Tibial nerve (tissue), 4 donors: ENCODE measurements at places on chromosomes 13 and 19.

- no peak for DNase-seq
These were observed 77.9 kb downstream of the ZNF536 start for GRCh38 chr19:30450100-30450499.

DNA sequence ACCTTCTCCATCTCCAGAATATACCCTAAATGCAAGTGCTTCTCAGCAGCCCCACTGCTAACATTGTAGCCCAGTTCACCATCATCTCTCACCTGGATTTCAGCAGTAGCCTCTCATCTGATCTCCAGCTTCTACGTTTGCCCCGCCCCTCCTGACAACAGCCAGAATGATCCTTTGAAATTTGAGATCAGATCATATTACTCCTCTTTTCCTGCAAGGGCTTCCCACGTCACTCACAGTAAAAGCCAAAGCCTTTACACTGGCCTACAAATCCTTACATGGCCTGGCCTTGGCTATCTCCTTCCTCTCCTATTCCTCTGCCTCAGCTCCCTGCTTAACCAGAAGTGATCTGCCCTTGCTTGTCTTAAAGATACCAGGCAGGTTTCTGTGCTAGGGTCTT lies 94.3 kb upstream of the NBEA start:
- no peak for DNase-seq

- DNase-seq = no peak
These were observed 12.3 kb downstream of the MEF2B start for GRCh38 chr19:19157808-19158207.

DNA sequence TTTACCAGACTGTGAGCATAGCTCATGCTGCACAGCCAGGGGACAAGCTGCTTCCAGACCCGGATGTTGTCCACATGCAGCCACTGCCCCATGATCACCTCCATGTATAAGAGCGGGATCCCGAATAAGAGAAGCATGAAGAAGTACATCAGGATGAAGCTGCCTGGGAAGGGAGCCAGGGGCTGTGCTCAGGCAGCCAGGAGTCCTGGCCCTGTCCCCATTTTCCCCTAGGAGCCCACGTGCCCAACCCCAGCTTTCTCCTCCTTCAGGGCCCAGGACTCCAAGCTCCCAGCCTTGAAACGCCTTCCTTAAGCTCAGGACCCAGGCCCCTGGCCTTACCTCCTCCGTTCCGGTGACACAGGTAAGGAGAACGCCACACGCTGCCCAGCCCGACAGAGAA lies 69.3 kb downstream of the SLC6A16 start:
- DNase-seq = no peak
